ENCODE measurements at places on chromosomes 16 and 17.

DNA sequence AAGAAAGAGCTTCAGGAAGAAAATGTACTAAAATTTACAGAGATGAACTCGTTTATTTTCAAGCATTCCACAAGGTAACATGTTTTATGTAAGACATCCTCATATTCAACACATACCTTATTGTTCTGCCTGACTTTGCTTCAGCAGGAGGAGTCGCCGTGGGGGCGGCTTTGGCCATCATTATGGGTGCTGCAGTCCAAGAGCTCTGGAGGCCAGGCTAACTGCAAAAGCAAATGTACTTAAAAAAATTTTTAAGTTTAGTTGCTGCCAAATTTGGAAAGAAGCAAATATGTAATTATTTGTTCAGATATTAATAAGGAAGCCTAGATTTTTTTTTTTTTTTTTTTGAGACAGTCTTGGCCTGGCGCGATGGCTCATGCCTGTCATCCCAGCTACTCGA, 4.1 kb upstream of the SPG7 start:
- DNase-seq: no peak

DNA sequence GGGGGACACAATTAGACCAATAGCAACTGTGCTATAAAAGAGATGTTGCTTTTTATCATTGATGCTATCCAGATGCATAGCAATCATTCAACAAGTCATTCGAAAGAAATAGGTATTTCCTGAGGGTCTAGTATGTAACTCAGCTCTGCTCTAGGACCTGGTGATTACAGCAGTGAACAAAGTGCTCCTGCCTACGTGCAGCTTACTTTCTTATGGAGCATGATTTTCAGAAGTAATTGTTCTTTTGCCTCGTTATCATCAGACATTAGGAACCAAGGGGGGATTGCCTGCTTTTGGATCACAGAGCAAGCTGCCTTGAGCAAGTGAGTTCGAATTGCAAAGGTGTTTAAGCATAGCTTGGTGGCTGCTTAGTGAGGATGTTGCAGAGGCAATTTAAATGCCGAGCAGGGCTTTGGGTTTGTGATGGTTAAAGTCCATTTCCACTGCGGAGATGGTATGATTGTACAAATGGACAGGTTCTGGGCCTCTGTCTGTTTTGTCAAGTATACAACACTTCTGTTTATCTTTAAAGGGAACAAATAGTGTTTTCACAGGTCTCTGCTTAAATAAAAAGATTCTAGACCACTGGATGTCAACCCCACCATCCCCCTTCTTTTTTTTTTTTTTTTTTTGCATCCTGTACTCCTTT, 41.5 kb downstream of the WWOX start:
- DNase-seq: no peak

- DNase-seq: no peak
Observed at GRCh38 chr17:12995106-12995895, 22.5 kb downstream of the ELAC2 start.

- no peak for DNase-seq
Observed at GRCh38 chr16:17643935-17644334, 173.2 kb upstream of the XYLT1 start.

- no peak for DNase-seq
Observed at GRCh38 chr17:14935139-14935841, 329.8 kb downstream of the PMP22 start.

GRCh38 chr16:58455750-58456149, 44.2 kb upstream of the NDRG4 start:
- no peak for DNase-seq
